ENCODE measurements at places on chromosomes 2 and 18.
A peak's percentile ranks its signal among the peaks of the same experiment; 100 is the strongest.

GRCh38 chr2:104033399-104033798 lies 820.5 kb upstream of the POU3F3 start:
- no peak for DNase-seq

GRCh38 chr2:190996338-190996946 lies 17.5 kb downstream of the STAT1 start:
- no peak for DNase-seq

DNA sequence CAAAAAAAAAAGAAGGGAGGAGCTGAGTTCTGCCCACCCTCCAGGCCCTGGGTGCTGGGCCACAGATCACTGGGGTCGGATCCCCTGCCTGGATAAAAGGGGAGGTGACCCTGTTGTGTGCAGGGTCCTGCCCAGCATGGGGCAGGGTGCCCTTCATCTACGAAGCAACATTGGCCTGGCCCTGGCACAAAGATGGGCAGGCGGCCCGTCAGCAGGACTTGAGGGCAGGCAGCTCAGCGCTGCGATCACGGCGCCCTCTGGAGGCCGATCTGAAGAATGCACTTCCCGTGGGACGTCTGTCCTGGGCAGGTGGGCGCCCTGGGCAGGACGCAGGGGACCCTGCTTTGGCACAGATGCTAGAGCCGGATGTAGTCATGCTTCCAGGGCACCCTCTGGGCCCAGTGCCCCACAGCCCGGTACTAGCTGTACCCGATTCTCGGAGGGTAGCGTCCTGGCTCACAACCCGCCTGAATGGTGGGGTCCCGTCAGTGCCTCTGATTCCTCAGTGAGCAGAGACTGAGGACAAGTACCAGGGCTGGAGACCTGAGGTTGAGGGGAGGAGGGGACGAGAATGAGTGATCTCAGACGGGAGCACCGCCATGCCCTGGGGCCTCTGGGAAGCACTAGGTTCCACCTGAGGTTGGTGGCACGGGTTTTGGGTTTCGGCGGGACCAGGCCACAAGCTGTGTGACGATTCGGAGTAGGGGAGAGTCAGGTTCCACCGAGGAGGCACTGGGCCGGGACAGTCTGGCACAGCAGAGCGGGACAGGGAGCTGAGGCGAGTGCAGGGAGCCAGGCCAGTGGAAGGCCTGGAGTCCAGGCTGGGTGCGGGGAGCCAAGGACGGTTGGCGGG lies 18.0 kb downstream of the ARID5A start:
- DNase-seq, result peak; percentile 42

DNA sequence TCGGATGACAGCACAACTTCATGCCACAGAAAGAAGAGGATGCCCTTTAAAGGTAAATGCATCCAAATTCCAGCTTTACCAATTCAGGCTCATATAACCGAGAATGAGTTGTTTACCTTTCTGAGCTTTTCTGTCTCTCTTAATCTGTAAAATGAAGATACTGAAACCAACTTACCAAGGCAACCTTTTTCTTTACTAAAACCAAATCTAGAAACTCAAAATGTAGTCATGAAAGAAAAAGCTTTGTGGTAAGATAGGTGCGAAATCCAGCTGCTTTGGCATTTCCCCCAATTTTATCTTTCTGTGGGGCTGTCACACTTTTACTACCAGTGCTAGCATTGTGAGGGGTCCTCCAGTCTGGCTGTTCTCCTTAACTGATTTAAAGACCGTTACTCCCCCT lies 240.4 kb downstream of the IKZF2 start:
- DNase-seq, result no peak

- DNase-seq, result no peak
Measured at GRCh38 chr2:197673106-197673505, 2.3 kb downstream of the RFTN2 start.

DNA sequence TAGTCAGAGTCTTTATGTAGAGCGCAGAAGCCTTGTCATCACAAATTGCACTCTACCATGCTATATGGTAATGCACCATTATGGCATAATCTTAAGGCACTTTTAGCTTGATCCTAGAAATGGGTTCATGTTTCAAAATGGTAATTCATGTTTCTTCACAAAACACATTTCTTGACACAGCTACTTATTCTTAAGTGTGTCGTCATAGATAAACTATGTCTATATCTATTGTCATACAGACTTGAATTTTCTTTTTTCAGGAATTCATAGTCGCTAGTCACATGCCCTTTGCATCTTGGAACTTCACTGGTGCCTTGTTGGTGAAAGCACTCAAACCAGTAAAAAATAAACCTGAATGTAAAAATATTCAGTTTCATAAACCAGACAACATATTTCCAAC lies 1578.2 kb downstream of the LRP1B start:
- DNase-seq, result no peak

- no peak for DNase-seq
Measured at GRCh38 chr2:120712180-120712681, 23.4 kb upstream of the GLI2 start.

- no peak for DNase-seq
Measured at GRCh38 chr2:190387422-190387821, 20.7 kb upstream of the MFSD6 start.

GRCh38 chr2:224040753-224041152 lies 1.7 kb upstream of the SERPINE2 start:
- DNase-seq, result no peak
